ENCODE measurements at places on chromosomes 6 and 20.

DNA sequence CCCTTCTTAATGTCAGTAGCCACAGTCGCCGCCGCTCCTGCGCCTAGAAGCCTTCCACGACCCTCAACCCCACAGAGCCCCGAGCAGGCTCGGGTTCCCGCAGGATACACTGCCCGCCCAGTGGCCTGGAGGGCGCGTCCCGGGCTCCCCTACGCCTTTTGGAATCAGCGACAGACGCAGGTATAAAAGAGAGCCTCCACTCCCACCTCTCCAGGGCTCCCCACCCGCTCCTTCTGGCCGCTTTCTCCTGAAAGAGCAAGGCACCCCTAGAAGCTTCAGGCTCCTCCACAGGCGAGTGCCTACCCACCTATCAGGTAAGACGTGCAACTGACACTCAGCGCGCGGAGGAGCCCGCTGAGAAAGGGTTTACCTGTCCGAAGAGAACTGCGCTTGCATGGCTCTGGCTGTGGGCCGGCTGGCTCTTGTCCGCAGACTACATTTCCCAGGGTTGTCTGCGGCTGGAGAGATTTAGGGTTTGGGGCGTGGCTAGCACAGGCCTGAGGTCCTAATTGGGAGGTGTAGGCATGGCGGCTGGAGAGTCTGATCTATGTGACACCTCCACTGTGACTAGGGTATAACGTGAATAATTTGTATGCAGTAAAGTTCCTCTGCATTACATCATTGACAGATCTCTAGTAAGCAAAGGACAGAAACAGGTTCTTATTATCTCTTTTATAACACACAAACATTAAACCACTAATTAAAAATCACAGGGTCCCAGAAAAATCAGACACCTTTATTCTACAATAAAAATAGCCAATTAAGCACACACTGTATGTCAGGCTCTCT, 13.5 kb upstream of the ZNF391 start:
- peak; percentile 67 for DNase-seq

DNA sequence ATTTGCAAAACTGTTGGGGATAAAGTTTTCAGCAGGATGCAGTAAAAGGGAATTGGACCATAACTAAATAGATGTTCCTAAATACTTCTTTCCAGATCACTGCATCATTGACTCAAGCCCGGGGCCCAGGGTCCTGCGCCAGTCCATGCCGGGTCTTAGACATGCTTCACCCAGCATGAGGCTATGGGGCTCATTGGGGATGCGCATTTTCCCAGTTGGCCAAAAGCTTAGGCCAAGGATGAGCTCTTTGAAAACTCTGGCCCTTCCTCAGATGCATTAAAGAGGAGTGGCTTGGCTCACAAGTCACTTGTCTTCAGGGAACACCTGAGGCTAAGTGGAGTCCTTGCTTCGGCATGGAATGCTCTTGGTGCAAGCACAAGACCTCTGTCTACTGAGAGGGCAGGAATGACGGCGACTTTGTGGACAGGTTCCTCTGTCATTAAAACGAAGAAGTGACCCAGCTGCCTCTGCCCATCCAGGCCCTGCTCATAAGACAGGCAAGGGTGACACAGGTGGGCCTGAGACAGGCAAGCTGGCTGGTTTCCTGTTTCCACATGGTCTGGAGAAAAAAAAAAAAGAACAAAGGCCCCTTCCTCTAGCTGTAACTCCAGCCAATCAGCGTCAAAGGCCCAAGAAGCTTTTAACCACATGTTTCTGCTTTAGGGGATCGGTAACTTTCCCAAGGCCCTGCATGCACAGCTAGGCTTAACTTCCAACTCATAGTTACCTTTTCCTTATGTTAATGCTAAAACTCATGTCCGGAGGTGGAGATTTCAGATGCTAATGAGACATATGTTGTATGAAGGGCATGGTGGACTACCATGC, 81.4 kb upstream of the CDH4 start:
- no peak for DNase-seq

DNA sequence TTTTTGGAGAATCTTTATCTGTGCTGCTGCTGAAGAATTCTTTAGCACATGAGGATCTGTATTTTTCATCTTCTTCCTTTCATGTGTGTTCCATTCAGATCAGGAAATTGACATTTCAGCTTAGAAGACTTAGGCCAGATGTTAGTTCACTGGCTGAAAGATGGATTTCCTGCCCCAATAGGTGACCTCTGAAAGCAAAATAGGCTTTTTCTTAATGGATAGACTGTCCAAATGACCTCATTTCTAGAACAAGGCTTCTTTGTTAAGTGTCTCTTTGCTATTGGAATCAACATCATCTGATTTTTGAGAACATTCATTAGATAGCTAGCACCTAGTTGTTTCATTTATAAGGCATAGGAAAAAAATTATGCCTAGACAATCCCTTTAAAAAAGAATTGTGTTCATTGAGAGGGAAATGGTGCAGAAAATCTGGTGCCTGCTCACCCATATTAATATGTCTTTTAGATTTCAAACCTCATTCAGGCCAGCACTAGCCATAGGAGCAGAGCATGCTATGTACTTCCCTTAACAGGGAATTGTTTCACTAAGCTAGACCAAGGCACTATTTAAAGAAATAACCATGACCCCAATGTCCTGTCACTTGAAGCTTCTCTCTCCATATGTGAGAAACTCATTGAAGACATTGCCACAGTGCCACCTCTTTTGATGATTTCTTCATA, 13.6 kb upstream of the SASH1 start:
- no peak for DNase-seq

DNA sequence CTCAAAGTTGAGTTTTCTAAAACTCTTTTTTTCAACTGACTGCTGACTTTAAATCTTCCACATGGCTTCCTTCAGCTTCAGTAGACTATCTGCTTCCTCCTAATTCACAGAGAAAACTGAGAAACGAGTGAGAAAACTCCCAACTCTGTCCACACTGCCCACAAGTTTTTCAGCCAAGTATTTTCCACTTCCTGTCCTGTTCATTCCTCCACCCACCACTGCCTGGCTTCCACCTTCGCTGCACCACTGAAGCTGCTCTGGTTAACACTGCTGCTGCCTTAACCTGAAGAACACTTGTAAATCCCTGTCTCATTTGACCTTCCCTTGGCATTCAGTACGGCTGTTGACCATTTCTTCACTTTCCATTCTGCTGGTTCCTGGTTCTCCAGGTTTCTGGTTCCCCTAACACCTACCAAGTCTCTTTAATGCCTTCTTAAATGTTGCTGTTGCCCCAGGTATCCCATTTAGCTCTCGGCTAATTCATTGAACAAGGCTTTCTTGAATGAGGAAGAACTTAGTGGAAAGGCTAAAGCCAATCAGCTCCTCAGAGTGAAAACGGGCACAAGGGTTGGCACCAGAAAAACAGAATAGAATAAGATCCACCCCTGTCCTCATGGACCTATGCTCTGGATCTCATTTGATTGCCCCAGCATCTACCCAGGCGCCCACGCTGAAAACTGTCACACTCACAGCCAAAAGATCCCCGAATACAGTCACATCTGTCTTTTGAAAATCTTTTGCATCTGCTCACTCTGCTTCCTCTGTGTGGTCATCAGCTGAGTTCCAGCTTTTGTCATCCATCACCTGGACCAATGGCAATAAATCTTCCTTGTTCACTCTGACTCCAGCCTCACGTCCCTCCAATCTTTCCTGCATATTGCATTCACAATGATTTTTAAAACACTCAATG, 104.4 kb upstream of the TAB2 start:
- no peak for DNase-seq

DNA sequence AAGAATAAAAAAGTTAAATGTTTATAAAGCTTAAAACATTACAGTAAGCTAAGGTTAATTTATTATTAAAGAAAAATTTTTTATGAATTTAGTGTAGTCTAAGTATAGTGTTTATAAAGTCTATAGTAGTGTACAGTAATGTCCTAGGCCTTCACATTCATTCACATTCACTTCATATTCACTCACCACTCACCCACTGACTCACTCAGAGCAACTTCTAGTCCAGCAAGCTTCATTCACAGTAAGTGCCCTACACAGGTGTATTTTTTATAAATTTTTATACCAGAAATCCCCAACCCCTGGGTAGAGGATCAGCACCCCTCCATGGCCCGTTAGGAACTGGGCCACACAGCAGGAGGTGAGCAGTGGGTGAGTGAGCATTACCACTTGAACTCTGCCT, 24.3 kb upstream of the ADGRF1 start:
- no peak for DNase-seq

DNA sequence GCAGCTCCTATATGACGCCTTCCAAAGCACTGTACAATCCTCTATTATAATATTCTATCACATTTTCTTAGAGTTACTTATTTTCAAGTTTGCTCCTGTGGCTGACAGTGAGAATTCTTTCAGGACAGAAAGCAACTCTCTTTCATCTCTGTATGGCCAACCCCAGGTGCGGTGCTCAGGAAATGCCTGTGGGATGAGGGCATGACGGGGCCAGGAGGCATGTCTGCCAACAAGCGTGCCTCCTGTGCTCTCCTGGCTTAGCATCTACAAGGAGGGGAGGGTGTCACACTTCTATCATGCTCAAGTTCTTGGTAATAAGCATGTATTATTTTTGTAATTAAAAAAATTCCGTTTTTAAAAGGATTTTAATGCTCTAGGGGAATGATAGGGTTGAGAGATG, 11.4 kb downstream of the MRPL14 start:
- DNase-seq = no peak

GRCh38 chr20:43894491-43894890, 20.2 kb upstream of the TOX2 start:
- no peak for DNase-seq

DNA sequence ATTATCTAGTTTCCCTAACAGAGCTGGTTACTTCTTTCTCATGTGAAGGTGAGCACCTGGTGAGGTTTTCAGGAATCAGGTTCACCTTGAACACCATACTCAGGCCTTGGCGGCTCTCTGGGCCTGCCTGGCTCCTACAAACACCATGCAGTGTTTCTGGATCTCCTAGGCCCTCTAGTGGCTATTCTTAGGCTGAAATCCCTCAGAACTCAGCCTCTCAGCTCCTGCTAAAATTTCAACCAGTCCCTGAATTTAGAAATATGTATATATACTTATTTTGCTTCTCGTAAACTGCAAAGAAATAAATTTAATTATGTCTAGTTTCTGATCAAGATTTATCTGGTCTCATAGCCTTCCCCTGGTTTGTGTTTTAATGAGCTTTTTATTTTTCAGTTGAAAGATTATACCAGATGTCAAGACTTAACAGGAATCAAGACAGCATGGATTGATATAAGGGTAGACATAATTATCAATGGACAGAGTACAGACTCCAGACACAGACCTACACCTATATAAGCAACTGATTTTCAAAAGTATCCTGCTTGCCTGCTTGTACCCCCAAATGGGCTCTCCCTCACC, 55.9 kb downstream of the ANKEF1 start:
- peak; percentile 35 for DNase-seq

DNA sequence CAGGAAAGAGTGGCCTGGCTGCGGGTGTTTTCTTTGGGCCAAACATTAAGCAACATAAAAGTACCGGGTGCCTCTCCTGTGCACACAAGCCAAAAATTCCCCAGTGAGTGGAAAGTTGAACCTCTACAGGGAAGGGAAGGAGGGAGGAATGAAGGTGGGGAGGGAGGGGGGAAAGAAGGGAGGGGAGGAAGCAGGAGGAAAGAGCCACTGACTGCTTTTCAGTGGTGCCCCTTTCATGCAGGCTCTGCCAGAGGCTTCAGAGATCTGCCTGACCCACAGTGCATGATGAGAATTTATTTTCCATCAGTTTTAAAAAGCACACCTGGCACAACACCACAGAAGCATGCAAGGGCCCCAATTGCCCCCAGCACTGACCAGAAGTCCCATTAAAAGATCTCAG, 27.5 kb upstream of the AVP start:
- DNase-seq = no peak

- no peak for DNase-seq
Observed at GRCh38 chr20:45433316-45433715, 17.4 kb downstream of the PIGT start.

DNA sequence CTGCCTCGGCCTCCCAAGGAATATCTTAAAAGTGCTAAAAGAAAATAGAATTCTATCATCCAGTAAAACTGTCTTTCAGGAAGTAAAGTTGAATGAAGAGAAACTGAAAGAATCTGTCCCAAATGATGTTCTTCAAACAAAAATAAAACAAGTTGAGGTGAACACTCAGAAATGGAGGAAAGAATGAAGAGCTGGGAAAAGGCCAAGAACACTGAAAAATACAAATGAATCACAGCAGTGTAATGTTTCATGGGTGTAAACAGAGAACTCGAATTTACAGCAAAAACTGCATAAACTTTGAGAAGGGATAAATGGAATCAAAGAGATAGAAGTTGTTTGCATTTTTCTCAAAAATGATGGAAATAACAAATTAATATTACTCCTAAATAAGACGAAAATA, 317.3 kb downstream of the TAF4 start:
- no peak for DNase-seq

- DNase-seq = no peak
Observed at GRCh38 chr20:40111282-40111681, 577.8 kb downstream of the MAFB start.

DNA sequence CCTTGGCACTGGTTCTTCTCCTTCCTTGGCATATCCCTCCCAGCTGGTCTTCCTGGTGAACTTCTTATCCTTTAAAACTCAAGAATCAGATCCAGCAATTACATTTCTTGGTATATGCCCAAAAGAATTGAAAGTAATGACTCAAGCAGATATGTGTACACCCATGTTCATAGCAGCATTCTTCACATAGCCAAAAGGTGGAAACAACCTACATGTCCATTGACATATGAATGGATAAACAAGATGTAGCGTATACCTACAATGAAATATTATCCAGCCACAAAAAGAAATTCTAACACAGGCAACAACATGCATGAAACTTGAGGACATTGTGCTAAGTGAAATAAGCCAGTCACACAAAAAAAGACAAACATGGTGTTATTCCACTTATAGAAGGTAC, 103.7 kb upstream of the NT5E start:
- no peak for DNase-seq

- DNase-seq = no peak
Observed at GRCh38 chr20:18052856-18053255, 4.9 kb downstream of the OVOL2 start.

DNA sequence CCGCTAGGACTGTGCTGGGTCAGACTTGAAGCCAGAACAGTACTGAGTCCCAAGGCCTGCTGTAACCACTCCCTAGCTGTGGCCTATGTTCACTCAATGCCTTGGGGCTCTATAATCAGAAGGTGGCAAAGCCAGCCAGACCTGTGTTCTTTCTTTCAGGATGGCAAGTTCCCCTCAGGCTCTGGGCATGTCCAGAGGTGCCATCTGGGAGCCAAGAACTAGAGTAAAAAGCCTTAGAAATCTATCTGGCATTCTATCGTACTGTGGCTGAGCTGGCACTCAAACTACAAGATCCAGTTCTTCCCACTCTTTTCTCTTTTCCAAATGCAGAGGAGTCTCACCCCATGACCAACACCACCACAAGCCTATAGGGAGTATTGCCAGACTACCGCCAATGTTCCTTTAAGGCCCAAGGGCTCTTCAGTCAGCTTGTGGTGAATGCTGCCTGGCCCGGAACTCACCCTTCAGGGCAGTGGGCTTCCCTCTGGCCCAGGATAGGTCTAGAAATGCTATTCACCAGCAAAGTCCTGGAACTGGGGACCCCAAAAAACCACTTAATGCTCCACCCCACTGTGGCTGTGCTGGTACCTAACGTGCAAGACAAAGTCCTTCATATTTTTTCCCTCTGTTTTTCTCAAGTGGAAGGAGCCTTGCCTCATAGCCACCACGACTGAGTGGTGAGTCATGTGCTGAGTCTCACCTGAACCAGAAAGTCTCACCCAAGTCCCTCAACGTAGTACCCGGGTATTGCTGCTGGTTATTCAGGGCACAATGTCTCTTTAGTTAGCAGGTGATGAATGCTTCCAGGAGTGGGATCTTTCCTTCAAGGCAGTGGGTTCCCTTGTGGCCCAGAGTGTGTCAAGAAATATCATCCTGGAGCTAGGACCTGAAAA, 8.6 kb upstream of the SIRPB2 start:
- DNase-seq = no peak

All from right renal pelvis (tissue), 4 donors.